Tibial artery (tissue), 4 donors: ENCODE measurements at places on chromosomes 5 and 9.

GRCh38 chr9:136050266-136050700, 44.8 kb downstream of the NACC2 start:
- H3K4me3 ChIP-seq, result peak overlapping the region; percentile 63
- H3K27ac ChIP-seq, result no peak overlapping the region
- DNase-seq, result no peak

- H3K4me3 ChIP-seq, result no peak overlapping the region
- peak; percentile 51 for DNase-seq
- H3K27me3 ChIP-seq, result no peaks in the 10 kb centered on the region
- H3K4me1 ChIP-seq, result no peaks in the 10 kb centered on the region
- H3K36me3 ChIP-seq, result no peaks in the 10 kb centered on the region
These were observed 14.7 kb downstream of the PITX1 start for GRCh38 chr5:135019314-135019713.

DNA sequence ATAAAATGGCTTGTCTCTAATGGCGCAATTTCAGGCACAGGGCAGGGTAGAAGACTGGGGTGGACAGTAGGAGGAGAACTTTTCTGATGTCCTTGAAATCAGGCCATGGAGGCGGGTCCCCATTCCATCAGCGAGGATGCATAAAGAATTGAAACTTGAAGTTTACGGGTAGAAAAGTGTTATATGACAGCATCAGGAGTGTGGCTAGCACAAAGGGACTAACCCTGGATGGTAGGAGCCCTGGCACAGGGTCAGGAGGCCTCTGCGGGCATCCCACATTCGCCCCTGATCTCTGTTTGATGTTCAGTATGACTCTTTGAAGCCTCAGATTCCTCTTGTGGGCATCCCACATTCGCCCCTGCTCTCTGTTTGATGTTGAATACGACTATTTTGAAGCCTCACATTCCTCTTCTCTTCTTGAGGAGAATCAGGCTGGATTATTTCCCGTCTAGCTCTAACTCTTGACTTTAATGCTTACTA, 94.8 kb upstream of the ADRA1B start:
- DNase-seq, result no peak
- H3K4me1 ChIP-seq, result no peaks in the 10 kb centered on the region
- no peak overlapping the region for H3K4me3 ChIP-seq
- no peak overlapping the region for H3K27ac ChIP-seq
- no peaks in the 10 kb centered on the region for H3K27me3 ChIP-seq

DNA sequence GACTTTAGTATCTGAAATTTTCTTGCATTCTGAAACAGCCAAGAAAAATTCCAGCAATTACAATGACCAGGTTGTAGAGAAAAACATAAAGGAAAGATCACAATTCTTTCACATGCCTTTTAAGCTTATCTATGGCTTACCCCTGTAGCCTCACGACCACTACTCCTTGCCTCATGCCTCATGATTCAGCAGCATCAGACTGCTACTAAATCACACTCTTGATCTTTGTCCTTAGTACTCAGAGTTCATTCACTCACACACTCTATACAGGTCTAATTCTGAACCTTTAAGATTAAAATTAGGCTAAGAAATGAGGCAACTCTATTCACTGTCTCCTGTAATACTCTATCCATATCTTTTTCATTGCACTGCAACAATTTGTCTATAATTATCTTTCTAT, 415.1 kb downstream of the MLLT3 start:
- no peaks in the 10 kb centered on the region for H3K36me3 ChIP-seq
- H3K27me3 ChIP-seq, result no peaks in the 10 kb centered on the region
- DNase-seq, result no peak
- H3K27ac ChIP-seq, result no peak overlapping the region
- H3K4me1 ChIP-seq, result no peaks in the 10 kb centered on the region

DNA sequence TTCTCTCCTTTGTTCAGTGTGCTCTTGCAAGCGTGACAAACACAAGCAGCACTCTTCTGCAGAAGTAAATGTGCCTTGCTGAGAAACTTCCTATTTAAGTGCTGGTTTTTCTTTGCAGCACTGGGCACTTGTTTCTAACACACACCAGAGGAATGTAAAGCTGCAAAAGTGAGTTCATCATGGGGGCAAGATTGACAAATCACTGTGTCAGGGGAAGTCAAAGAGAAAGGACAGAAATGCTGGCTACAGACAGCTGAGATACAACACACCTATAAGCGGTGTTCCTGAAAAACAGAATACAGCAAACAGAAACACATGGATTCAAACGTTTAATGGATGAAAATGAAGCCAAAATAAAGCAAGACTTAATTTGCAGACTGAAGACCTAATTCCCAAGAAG, 19.6 kb downstream of the ROR2 start:
- H3K36me3 ChIP-seq, result no peaks in the 10 kb centered on the region
- H3K27me3 ChIP-seq, result no peaks in the 10 kb centered on the region
- DNase-seq, result no peak
- no peak overlapping the region for H3K4me3 ChIP-seq
- no peak overlapping the region for H3K27ac ChIP-seq

GRCh38 chr9:91727316-91727861, 222.6 kb downstream of the ROR2 start:
- no peaks in the 10 kb centered on the region for H3K36me3 ChIP-seq
- no peaks in the 10 kb centered on the region for H3K4me1 ChIP-seq
- H3K27ac ChIP-seq, result no peak overlapping the region
- H3K4me3 ChIP-seq, result no peak overlapping the region
- DNase-seq, result no peak
- H3K27me3 ChIP-seq, result no peaks in the 10 kb centered on the region

- peak overlapping the region; percentile 62 for H3K27ac ChIP-seq
- no peaks in the 10 kb centered on the region for H3K27me3 ChIP-seq
- H3K36me3 ChIP-seq, result no peaks in the 10 kb centered on the region
These were observed 196.5 kb downstream of the GADD45G start for GRCh38 chr9:89801341-89801740.

- no peaks in the 10 kb centered on the region for H3K4me1 ChIP-seq
- H3K4me3 ChIP-seq, result no peak overlapping the region
- no peak for DNase-seq
- no peak overlapping the region for H3K27ac ChIP-seq
- H3K36me3 ChIP-seq, result no peaks in the 10 kb centered on the region
These were observed 430.3 kb downstream of the ARHGEF28 start for GRCh38 chr5:74056107-74056788.

- DNase-seq, result no peak
- H3K4me1 ChIP-seq, result no peaks in the 10 kb centered on the region
- H3K27me3 ChIP-seq, result no peaks in the 10 kb centered on the region
- no peak overlapping the region for H3K4me3 ChIP-seq
- H3K27ac ChIP-seq, result no peak overlapping the region
These were observed 73.6 kb downstream of the EPB41L4B start for GRCh38 chr9:109247228-109247627.

GRCh38 chr5:74995926-74996325, 56.4 kb downstream of the GCNT4 start:
- no peak for DNase-seq
- no peaks in the 10 kb centered on the region for H3K4me1 ChIP-seq
- H3K27me3 ChIP-seq, result no peaks in the 10 kb centered on the region
- no peak overlapping the region for H3K27ac ChIP-seq
- no peak overlapping the region for H3K4me3 ChIP-seq

- H3K27me3 ChIP-seq, result peaks cover 7% of the 10 kb centered on the region
- peak overlapping the region; percentile 43 for H3K4me3 ChIP-seq
- H3K4me1 ChIP-seq, result peaks cover 38% of the 10 kb centered on the region
- DNase-seq, result peak; percentile 91
These were observed 3.6 kb upstream of the PFN3 start for GRCh38 chr5:177403792-177404640.

GRCh38 chr5:78779771-78780616, 131.4 kb upstream of the LHFPL2 start:
- H3K27ac ChIP-seq, result no peak overlapping the region
- H3K36me3 ChIP-seq, result no peaks in the 10 kb centered on the region
- H3K27me3 ChIP-seq, result no peaks in the 10 kb centered on the region
- no peak overlapping the region for H3K4me3 ChIP-seq
- H3K4me1 ChIP-seq, result no peaks in the 10 kb centered on the region
- no peak for DNase-seq

DNA sequence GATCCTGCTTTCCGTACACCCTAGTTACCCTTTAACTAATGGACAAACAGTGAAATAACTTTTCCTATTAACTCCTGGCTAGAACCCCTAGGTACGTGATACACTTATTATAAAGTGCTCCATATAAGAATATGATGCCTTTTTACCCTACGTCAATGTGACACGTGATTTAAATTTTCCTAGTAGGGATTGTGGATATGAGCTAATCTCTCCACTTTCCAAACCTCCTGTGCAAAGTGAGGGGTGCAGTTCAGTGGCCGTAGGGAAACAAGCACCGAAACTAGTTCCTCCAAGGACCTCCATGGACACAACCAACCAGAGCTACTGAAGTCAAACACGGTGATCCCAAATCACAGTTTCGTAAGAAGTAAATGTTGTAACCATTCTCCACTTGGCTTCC, 19.3 kb downstream of the NFIB start:
- H3K4me3 ChIP-seq, result no peak overlapping the region
- H3K4me1 ChIP-seq, result no peaks in the 10 kb centered on the region
- peak overlapping the region; percentile 55 for H3K27ac ChIP-seq
- no peaks in the 10 kb centered on the region for H3K36me3 ChIP-seq
- H3K27me3 ChIP-seq, result no peaks in the 10 kb centered on the region

GRCh38 chr5:105872569-105873270, 1798.0 kb downstream of the EFNA5 start:
- no peaks in the 10 kb centered on the region for H3K4me1 ChIP-seq
- no peaks in the 10 kb centered on the region for H3K36me3 ChIP-seq
- H3K27me3 ChIP-seq, result no peaks in the 10 kb centered on the region
- DNase-seq, result no peak
- H3K27ac ChIP-seq, result no peak overlapping the region

DNA sequence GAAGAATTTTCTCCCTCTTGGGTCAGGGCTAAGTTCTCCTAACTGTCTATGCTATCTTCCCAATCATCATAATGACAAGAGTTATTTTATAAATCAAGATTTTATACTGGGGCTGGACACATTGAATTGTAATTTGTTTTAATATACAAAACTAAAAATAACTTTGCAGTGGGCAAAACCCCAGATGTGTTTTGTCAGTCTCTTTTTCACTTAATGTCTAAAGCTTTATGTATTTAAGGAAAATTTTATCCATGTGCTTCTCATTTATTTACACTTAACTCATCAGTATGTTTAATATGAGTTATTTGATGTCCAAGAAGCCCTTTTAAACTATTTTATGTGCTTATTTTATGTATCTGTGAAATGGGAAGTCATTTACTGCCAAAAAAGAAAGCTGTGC, 362.8 kb upstream of the ADAMTSL1 start:
- no peaks in the 10 kb centered on the region for H3K4me1 ChIP-seq
- H3K27me3 ChIP-seq, result no peaks in the 10 kb centered on the region
- no peak overlapping the region for H3K4me3 ChIP-seq

GRCh38 chr5:170757182-170757601, 26.3 kb upstream of the GABRP start:
- DNase-seq, result peak; percentile 38
- peaks cover 25% of the 10 kb centered on the region for H3K4me1 ChIP-seq
- H3K27ac ChIP-seq, result peak overlapping the region; percentile 65
- H3K27me3 ChIP-seq, result no peaks in the 10 kb centered on the region
- H3K36me3 ChIP-seq, result no peaks in the 10 kb centered on the region

GRCh38 chr9:81460693-81461092, 228.7 kb downstream of the TLE1 start:
- no peaks in the 10 kb centered on the region for H3K36me3 ChIP-seq
- DNase-seq, result no peak
- H3K27me3 ChIP-seq, result no peaks in the 10 kb centered on the region
- no peak overlapping the region for H3K27ac ChIP-seq
- H3K4me1 ChIP-seq, result no peaks in the 10 kb centered on the region

- H3K27ac ChIP-seq, result peak overlapping the region; percentile 89
- H3K36me3 ChIP-seq, result no peaks in the 10 kb centered on the region
- no peaks in the 10 kb centered on the region for H3K27me3 ChIP-seq
These were observed 193.5 kb downstream of the CD180 start for GRCh38 chr5:67002832-67003684.

DNA sequence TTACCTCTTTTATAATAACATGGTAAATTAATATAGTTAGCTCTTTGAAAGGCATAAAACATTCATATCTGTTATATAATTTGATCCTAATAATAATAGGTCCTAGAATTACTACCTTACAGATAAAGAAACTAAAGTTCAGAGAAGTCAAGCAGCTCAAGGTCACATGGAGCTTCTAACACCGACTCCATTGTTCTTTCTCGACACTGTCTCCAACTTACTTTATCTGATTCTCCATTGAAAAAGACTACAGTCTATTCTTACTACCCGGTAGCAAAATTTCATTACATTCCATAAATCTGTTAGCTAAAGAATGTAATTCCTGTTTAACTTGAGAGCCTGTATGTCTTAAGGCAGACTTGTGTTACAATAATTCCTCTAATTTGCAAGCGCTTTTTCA, 96.3 kb upstream of the TMEM161B start:
- H3K27me3 ChIP-seq, result no peaks in the 10 kb centered on the region
- no peak for DNase-seq
- H3K4me1 ChIP-seq, result no peaks in the 10 kb centered on the region
- no peak overlapping the region for H3K4me3 ChIP-seq

- H3K36me3 ChIP-seq, result no peaks in the 10 kb centered on the region
- H3K27ac ChIP-seq, result no peak overlapping the region
- no peaks in the 10 kb centered on the region for H3K27me3 ChIP-seq
These were observed 71.5 kb upstream of the ELL2 start for GRCh38 chr5:96033116-96033515.

- H3K27ac ChIP-seq, result no peak overlapping the region
- no peak overlapping the region for H3K4me3 ChIP-seq
- H3K36me3 ChIP-seq, result no peaks in the 10 kb centered on the region
- H3K4me1 ChIP-seq, result no peaks in the 10 kb centered on the region
These were observed 83.8 kb upstream of the FAM169A start for GRCh38 chr5:74949976-74950375.

- H3K4me3 ChIP-seq, result no peak overlapping the region
- no peaks in the 10 kb centered on the region for H3K27me3 ChIP-seq
- H3K27ac ChIP-seq, result no peak overlapping the region
- peaks cover 23% of the 10 kb centered on the region for H3K4me1 ChIP-seq
These were observed 485.2 kb downstream of the RAB3C start for GRCh38 chr5:59067956-59068656.

DNA sequence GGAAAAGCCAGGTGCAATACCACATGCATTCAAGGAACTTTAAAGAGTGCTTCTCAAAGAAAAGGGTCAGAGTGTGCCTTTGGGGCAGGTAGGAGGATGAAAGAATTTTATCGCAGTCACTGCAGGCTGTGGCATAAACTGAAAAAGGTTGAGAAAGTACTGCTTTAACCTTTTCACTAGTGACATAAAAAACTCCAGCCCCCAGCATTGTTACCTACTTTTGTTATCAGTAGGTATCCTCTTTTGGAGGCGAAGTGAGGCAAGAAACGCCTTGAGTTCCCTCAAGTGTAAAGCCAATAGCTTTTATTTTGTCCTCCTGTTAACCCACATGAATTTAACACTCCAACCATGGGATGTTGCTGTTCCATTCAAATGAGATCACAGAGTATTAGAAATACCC, 64.7 kb upstream of the CHD1 start:
- no peaks in the 10 kb centered on the region for H3K36me3 ChIP-seq
- H3K27me3 ChIP-seq, result no peaks in the 10 kb centered on the region
- H3K27ac ChIP-seq, result no peak overlapping the region
- no peak overlapping the region for H3K4me3 ChIP-seq
- H3K4me1 ChIP-seq, result no peaks in the 10 kb centered on the region

DNA sequence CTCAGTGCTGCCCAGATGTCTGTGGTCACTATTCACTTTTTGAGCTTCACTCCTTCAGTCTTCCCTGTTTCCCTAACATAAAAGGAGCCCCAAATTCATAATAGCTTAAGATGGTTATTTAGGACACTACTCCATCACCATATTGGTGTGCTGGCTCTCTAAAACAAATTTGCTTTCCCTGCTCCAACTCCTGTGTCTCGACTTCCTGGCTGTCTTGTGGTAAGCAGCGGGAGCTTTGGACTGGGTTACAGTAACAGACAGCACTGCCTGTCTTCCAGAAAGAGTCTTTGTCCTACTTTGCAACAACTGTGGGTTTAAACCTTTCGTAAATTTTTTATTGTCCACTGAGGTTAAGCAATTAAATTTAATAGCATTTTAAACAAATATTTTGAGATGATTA, 389.4 kb downstream of the CDH9 start:
- no peaks in the 10 kb centered on the region for H3K27me3 ChIP-seq
- H3K4me3 ChIP-seq, result no peak overlapping the region
- no peak overlapping the region for H3K27ac ChIP-seq
